Smooth muscle cell of the pulmonary artery (primary cell): ENCODE measurements at places on chromosomes 4 and X. TPM values are rescaled to one million over a fixed set of nuclear protein-coding genes. Genes with fewer than 3 reads are reported as not detected.

The TLR10 gene
- not detected in 2 replicates for total RNA-seq

The PRPS2 gene
- 15.9 and 25.2 TPM in 2 replicates for total RNA-seq

The NWD2 gene
- total RNA-seq: not detected in 2 replicates

The SPATA18 gene
- 15.6 and 32.6 TPM in 2 replicates for total RNA-seq

The SMPX gene
- total RNA-seq: not detected in 2 replicates

The ZNF630 gene
- 1.2 and 2.9 TPM in 2 replicates for total RNA-seq

The NXF2B gene
- not detected in 2 replicates for total RNA-seq

The ZFYVE28 gene
- 12.4 and 22.5 TPM in 2 replicates for total RNA-seq

The WAS gene
- total RNA-seq: 0.13 TPM in 2 replicates

The DKK2 gene
- 0.23 TPM in 1 of 2 replicates, not detected in the other for total RNA-seq

The TMEM164 gene
- 19.9 and 25.6 TPM in 2 replicates for total RNA-seq

The TCEANC gene
- 2.6 and 2.7 TPM in 2 replicates for total RNA-seq

The PAK3 gene
- 1.4 and 4.6 TPM in 2 replicates for total RNA-seq

The MMGT1 gene
- 14.6 and 19.9 TPM in 2 replicates for total RNA-seq

The HS3ST1 gene
- 0.65 and 0.86 TPM in 2 replicates for total RNA-seq

The F8A2 gene
- not detected in 2 replicates for total RNA-seq

The SLC9A7 gene
- 55.5 and 119 TPM in 2 replicates for total RNA-seq

The EPGN gene
- 28.4 and 92.6 TPM in 2 replicates for total RNA-seq

The ERVMER34-1 gene
- not detected in 2 replicates for total RNA-seq

The RP2 gene
- 14.2 and 17.3 TPM in 2 replicates for total RNA-seq

The ETDB gene
- not detected in 2 replicates for total RNA-seq

The RADX gene
- total RNA-seq: 1.4 and 4.2 TPM in 2 replicates

The PHKA1 gene
- total RNA-seq: 9.3 and 17.1 TPM in 2 replicates

The EXOSC9 gene
- 13.5 and 15.3 TPM in 2 replicates for total RNA-seq

The AKAP4 gene
- not detected in 2 replicates for total RNA-seq

The MAGED2 gene
- total RNA-seq: 254 and 324 TPM in 2 replicates

The TMPRSS11D gene
- not detected in 2 replicates for total RNA-seq

The TLR8 gene
- total RNA-seq: not detected in 2 replicates
